ENCODE measurements at places on chromosomes 4 and X. TPM values are rescaled to one million over a fixed set of nuclear protein-coding genes. Genes with fewer than 3 reads are reported as not detected.
A peak's percentile ranks its signal among the peaks of the same experiment; 100 is the strongest.

DNA sequence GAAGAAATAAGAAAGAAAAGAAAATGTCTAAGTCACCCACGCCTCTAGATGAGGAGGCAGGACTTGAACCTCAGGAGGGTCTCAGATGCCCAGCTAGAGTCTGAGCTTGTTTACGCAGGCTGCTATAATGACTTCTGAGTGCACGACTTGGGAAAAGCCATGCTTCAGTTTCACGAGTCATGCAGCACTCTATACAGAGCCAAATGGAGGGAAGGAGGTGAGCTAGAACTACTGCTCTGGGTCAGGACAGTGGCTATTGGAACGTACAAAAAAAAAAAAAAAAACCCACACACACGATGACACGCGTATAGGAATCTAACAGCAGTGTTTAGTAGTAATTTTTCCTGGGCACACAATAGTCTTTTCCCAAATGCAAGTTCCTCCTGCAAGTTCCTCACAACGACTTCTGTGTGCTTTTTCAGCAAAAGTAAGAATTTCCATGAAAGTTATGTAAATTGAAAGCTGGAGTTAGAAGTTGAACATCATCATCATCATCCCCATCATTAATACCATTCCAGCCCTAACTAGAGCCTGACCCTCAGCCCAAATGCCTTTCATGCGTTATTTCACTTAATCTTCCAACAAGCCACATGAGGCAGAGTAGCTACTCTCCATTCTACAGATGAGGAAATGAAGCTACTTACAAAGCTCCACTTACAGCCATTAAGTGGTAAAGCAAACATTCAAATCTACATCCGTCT, 36.6 kb downstream of the IRF2 start:
- DNase-seq, result no peak

CCDC110 gene
- total RNA-seq, result not detected

ASB11 gene
- total RNA-seq, result not detected

IL2RG gene
- total RNA-seq, result 337 TPM

DNA sequence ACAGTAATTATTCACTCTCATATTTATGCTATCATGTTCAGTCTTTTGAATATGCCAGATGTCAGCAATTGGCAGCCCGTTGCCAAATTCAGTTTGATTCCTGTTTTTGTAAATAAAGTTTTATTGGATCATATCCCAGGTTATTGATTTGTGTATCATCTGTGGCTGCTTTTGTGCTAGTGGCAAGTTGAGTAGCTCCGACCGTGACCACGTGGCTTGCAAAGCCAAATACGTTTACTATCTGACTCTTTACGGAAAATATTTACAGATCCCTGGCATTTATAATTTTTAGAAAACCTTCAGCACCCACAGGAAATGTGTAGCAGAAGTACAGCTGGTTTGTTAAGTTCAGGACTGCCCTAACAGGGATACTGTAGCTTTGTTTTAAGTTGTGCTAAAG, 67.4 kb downstream of the VCX2 start:
- no peak for DNase-seq

- DNase-seq, result no peak
Observed at GRCh38 chrX:960821-961220, 251.6 kb downstream of the CRLF2 start.

NAP1L2 gene
- 2.1 TPM for total RNA-seq

DNA sequence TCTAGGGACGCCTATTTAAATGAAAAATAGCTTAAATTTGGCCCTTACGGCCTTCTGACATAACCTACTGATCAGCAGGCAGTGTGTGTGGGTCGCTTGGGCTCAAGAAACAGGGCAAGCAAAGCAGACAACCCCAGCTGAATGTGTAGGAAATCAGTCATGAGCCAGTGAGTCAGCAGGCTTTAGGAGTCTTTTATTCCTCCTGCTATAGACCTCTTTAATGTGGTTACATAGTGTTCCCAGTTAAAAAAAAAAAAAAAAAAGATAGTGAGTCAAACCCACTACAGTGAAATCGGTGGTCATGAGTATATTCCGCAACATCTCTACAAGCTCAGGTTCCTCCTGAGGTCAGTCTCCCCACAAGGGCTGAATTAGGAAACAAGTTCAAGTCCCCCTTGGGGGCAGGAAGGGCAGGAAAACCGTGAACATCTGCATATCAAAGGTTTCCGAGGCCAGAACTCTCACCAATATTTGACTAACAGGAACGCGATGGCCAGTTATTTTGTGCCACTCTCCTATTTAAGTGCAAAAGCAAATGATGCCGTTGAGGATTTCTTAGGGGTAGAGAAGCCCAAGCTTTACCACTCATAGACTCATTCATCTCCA, 32.7 kb downstream of the ACSL1 start:
- peak; percentile 69 for DNase-seq

GRCh38 chrX:47864785-47865184, 28.1 kb downstream of the ZNF81 start:
- no peak for DNase-seq

- DNase-seq, result no peak
Observed at GRCh38 chr4:66219401-66219800, 549.1 kb upstream of the EPHA5 start.

DNA sequence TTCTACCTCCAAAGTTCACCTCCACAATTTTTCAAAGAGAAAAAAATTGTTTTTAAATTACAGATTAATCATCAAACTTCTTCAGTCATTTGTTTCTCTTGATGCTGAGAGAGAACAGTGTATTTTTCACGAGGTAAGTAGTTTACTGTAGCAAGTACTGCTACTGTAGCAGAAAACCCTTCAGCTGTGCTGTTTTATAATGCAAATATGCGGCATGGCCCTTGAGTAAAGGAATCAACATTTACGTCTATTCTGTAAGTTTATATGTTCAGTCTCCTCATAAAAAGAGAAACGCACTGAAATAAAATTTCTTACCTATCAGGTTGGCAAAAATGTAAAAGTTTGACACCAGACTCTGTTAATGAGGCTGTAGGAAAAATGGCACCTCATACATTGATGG, 399.0 kb downstream of the NKX6-1 start:
- no peak for DNase-seq

UXT gene
- 174 TPM for total RNA-seq

- no peak for DNase-seq
Observed at GRCh38 chrX:42443267-42443666, 334.7 kb downstream of the PPP1R2C start.

CCNA2 gene
- 73.4 TPM for total RNA-seq

GRCh38 chr4:73669410-73670183, 49.4 kb upstream of the RASSF6 start:
- DNase-seq, result no peak

GRCh38 chr4:83223781-83224180, 60.8 kb downstream of the COQ2 start:
- no peak for DNase-seq

DNA sequence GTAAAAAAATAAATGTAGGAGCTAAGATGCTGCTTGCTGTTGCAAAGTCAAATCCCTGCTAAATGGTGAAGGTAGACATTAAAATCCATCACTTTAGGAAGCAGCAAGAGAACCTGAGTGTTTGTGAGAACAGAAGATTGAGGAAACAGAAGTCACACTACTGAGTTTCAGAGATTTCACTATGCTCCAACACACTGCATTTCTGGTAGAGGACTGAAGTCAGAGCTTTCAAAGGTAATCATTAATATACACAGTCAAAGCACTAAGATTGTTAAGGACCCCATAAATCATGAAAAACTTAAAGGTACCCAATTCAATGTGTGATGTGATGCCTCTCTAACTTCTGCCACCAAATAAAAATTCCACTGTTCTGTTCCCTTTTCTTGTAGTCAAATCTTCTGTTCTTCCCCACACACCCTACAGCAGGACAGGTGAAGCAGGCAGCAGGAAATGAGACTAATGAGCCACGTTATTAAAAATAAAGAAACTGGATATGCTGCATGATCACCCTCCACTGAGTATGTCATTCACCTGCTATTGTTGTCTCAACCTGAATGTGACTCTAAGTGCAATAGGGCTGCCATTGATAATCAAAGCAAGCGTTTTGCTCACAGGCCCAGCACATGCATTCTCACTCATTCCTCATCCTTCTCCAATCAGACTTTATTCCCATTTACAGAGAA, 28.9 kb upstream of the APELA start:
- no peak for DNase-seq

GRCh38 chr4:20044966-20045365, 206.7 kb upstream of the SLIT2 start:
- no peak for DNase-seq

LPAR4 gene
- total RNA-seq, result not detected

DNA sequence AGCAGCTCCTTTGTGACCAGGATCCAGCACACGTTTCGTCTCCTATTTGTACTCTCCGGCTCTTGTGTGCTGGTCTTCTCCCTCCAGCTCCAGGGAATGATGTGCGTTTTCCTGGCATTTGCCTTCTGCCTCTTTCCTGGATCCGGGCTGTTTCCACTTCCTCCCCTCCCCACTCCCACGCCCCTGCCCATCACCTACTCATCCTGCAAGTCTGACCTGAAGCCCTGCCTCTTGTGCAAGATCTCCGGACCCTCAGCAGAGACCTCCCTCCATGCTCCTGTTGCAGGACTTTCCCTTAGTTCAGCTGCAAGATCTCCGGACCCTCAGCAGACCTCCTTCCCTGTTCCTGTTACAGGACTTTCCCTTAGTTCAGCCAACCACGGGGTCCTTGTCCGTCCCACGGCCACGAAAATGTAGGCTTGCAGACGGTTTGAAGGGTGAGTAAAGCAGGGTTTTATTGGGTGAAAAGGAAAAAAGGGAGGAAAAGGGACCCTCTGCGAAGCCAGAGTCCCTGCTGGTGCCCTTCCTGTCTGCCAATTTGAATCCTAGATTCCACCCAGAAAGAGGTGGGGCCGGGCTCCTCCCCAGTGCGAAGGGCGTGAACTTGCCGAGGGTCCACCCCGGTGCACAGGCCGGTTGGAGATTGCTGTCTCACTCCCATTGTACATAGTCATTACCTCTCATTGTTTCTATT, 74.4 kb upstream of the IRF2 start:
- no peak for DNase-seq

GRCh38 chr4:99863804-99864203, 30.4 kb downstream of the LAMTOR3 start:
- DNase-seq, result no peak

DNA sequence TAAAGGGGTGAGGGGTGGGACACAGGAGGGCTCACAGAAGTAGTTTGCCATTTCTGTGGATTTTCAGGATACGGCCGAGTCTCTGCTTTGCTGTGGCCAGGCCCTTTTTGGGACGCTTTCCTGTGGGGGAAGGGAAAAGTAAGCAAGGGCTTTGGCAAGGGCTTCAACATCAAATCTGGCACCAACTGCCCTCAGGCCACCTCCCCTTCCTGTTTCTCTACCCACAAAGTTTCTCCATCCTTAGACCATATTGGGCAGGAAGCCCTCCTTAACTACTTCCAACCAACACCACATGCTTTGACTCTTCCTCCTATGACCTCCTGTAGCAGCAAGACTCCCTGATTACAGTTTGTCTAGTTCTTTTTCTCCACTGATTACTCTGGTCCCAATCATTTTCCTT, 105.1 kb downstream of the PHF8 start:
- DNase-seq, result no peak

GRCh38 chr4:126697748-126698147, 935.0 kb upstream of the INTU start:
- DNase-seq, result no peak

MTNR1A gene
- total RNA-seq, result not detected

- DNase-seq, result no peak
Observed at GRCh38 chr4:162401021-162401420, 237.2 kb upstream of the FSTL5 start.

DNA sequence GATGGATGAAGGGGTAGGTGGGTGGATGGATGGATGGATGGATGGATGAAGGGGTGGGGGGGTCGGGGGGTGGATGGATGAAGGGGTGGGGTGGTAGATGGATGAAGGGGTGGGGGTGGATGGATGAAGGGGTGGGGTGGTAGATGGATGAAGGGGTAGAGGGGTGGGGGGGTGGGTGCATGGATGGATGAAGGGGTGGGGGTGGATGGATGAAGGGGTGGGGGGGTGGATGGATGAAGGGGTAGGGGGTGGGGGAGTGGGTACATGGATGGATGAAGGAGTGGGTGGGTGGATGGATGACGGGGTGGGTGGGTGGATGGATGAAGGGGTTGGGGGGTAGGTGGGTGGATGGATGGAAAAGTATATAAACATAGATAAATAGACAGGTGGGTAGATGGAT, 74.2 kb downstream of the PRKX start:
- DNase-seq, result no peak

AMBN gene
- total RNA-seq, result not detected

RELL1 gene
- total RNA-seq, result 15.7 TPM

DNA sequence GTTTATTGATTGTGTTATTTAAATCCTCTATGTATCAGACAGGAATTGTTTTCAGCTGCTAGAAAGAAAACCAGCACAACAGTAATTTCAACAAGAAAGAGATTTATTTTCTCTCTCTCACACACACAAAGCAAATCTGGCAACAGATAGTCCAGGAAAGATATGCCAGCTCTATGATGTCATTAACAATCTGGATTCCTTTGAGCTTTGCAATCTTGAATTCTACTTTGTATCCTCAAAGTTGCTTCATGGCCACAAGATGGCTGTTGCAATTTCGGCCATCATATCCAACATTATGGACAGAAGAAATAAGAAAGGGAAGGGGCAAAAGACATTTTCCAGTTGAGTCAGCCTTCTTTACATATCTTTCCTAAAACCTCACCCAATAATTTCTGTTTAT, 19.8 kb upstream of the FMR1 start:
- DNase-seq, result no peak

GRCh38 chrX:153921511-153922446, 4.3 kb downstream of the ARHGAP4 start:
- peak; percentile 72 for DNase-seq

DNA sequence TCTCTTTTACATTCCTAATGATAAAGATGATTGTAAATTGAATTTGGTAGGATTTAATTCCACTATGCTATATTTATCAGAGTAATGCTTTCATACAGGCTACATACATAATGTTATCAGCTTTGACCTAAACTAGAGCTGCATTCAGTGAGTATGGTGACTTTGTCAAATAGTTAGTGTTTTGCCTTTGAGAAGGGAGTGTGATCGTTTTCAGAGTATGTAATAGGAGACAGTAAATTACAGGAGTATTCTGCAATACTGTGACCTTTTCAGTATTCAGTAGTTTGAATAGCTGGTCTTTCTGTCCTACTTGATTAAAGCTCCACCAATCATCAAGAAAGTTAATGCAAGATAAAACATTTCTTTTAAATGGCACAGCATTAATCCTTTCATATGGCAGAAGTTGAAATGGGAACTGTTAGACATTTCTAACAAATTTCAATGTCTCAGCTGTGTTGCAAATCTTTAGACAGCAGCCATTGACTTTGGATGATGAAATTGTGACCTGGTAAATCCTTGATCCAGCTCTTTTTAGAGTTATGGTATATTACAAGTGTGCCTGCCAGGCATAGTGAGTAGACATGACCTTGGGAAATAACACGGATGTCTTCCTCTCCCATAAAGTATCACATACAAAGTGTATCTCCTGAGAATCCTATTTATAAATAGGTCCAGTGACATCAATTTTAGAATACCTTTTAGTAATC, 455.3 kb downstream of the KCTD8 start:
- DNase-seq, result no peak

DNA sequence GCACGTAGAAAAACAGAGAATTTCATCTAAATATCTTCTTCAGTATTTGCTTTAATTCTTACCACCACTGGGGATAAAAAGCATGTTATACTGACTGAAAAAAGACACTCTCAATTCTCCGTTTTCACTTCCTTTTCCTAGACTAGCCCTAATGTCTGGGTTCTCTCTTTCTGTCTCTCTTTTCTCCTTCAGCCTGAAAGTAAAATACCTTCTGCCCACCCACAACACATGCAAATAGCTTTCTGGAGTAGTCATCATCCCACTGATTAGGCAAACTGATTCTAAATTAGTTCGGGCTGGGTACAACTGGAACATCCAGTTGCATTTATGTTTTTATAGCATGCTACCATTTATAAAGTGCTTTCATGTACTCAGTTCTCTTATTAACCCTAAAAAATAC, 142.4 kb upstream of the ANKRD50 start:
- DNase-seq, result no peak

PLXNA3 gene
- total RNA-seq, result 55.9 TPM
